Stimulated activated CD8-positive, alpha-beta memory T cell treated with anti-CD3 and anti-CD28 coated beads, Interleukin-12 subunit alpha, Interleukin-12 subunit beta, amount 100 ng/mL, for 4 hours (primary cell): ENCODE measurements at places on chromosomes 4 and X.

DNA sequence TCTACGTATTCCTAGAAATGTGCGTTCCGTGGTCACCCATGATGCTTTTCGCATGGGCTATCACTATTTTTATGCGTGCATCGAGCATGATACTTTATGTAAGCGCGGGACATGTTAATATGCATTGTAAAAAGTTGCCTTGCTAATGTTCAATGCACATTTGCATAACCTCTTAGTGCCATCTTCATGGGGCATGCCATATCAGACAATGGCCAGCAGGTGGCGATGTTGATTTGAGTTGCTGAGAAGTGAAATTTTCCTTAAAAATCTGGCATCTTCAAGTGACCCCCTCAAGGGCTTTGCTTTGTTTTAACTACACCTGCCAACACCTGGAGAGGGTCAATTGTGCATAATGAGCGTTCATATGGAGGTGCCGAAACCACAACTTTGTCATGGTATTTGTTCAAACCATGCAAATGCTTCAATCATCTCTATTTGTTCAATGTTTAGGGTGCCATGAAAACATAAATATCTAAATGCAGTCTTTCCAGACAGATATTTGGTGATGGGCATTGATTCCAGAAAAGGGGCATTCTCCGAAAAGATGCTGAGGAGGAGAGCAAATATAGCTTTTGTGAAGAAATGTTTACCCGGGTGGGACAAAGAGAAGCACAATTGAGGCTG is 833.9 kb upstream of the PRKX start:
- peak; percentile 0 for DNase-seq

- DNase-seq: no peak
These were observed 211.6 kb upstream of the DKK2 start for GRCh38 chr4:107247738-107248137.

- no peak for DNase-seq
These were observed 98.3 kb upstream of the EOLA2 start for GRCh38 chrX:150036641-150037040.

DNA sequence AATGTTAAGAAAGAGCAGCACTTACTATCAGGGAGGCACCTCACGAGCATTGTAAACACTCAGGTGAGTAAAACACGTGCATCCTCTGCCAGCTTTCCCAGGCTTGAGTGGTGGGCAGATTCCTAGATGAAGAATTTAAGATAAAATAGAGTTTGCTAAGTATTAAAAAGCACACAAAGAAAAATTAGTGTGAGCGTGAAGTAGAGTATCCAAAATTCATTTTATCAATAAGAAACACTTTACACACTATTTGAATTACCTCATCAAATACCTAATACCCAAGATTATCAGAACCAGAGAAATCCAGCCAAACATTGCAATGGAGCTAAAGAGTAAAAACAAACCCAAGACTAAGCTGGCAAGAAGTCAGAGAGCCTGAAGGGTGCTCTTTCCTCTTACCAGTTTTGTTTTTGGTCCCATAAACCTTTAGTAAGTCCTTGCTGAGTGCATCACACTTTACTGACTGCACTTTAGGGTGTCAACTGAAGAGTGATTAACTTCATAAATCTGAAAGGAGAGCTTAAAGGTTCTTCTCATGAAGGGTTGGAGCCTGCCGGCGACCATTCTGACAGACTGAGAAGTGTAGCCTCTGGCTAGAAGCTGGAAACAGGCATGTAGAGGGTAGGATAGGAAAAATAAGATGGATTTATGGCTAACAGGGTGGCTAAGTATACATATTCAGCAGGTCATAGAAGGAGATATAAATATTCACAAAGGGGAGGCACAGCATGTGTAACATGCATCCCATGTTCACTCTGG is 151.1 kb downstream of the SLC7A11 start:
- DNase-seq: no peak

- DNase-seq: no peak
These were observed 707.8 kb upstream of the AMOT start for GRCh38 chrX:113548308-113549015.

GRCh38 chr4:102076622-102077021 is 268.7 kb downstream of the SLC39A8 start:
- no peak for DNase-seq

DNA sequence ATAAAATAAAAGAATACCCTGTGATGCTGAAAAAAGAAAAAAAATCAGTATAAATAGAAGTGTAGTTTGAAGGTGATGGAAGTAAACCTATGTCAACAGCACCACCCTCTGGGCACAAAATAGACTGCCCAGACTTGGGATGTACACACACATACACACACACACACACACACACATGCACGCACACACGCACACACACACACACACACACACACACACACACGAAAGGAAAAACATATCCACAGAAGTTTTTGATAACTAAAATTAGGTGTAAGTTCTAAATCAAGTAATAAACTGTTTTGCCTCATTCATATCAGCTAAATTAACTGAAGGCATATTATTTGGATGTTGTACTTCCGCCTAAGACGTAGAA is 40.5 kb downstream of the ANXA5 start:
- no peak for DNase-seq

DNA sequence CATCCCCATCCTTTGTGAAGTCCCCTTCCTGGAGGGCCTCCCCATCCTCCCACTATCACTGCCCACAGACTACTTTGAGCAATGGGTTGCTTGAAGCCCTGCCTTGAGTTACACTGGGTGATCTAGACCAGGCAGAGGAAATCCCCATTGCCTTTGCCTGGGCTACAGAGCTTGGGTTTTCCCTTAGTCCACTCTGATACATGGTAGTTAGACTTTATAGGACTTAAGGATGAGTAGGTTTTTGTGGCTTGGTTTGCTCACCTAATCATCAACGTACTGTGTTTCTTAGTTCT is 56.6 kb downstream of the TMEM131L start:
- peak; percentile 25 for DNase-seq

GRCh38 chrX:44152852-44153251 is 179.7 kb upstream of the NDP start:
- no peak for DNase-seq

GRCh38 chr4:7470522-7471128 is 35.9 kb upstream of the PSAPL1 start:
- DNase-seq: no peak

GRCh38 chr4:133320576-133321170 is 171.6 kb downstream of the PCDH10 start:
- no peak for DNase-seq

GRCh38 chr4:26297219-26297618 is 23.6 kb upstream of the RBPJ start:
- no peak for DNase-seq
